Renal pelvis (tissue), 12 donors: ENCODE measurements at places on chromosomes 5 and 9. TPM values are rescaled to one million over a fixed set of nuclear protein-coding genes. Genes with fewer than 3 reads are reported as not detected.

DNA sequence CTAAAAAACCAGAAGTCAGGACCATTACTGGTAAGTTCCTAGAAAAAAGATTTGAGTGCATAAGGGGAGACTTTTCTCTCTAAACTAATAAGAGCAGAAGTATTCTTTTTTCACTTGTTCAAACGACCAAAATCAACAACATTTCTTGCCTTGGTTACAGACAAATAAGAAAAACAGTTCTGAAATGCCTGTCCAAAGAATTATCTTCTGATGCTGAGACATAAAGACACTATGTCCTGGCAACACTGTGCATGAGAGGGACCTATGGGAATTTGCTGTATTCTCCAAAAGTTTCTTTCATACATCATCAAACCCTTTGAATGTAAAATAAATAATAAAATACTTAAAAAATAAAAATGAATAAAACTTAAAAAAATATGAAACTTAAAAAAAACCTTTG is 50.4 kb downstream of the ZNF474 start:
- DNase-seq = no peak

DNA sequence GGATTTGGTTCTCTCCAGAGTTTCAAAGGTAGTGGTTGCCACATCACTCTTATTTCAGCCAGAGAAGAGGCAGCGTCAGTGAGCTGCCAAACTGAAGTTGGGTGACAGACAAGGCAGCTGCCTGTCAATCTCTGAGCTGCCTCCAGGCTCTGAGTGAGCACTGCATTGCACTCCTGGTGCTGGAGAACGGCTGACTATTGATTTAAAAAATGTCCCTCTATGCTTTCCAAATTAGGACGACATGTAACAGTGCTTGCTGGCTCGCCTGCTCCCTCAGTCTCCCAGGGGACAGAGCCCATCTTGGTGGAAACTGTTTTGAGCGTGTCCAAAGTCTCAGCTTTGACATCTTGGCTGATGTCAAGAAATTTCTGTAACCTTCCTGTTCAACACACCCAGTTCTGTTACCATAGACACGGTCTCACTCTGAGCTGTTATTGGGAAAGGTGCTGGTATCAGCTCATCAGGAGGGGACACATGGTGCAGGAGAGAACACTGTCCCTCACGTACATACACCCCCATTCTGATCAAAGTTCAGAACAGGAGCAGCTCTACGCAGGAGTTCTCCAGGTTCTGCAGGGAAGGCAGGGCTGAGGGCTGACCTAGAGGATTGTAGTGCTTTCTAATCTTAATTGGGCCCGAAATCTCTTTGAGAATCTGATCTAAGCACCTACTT is 15.7 kb downstream of the PCDH12 start:
- DNase-seq = no peak

DNA sequence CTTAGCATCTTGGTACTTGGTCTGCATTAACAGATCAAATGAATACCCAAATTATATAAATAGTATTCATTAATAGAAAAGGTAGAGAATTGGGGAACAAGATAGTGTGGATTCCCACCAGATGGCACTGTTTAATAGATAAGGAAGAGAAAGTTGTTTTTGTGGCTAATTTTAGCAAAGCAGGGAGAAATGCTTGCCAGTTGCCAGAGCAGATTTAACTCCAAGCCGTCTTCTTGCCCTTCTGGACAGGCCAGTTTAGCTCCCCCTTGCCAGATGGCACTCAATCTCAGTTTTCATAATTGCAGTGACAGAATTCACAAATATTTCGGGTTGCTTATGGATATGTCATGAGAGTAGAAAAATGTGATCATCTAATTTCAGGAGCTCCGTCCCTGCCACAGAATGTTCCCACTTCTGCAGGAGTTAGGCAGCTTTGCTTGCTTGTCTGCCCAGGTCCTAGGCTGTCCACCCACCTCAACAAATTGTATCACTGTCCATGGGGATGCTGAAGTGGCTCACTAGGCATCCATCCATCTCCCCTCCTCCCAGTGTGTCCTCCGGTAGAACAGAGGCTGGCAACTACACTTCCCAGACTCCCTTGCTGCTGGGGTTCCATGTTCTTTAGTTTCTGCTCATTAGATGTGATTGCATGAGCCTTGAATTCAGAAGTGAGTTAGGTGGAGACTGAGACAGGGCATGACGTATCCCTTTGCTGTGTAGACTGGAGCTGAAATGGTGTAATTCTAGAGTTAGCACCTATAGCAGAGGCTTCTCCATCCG is 11.8 kb upstream of the HEXB start:
- no peak for DNase-seq

DNA sequence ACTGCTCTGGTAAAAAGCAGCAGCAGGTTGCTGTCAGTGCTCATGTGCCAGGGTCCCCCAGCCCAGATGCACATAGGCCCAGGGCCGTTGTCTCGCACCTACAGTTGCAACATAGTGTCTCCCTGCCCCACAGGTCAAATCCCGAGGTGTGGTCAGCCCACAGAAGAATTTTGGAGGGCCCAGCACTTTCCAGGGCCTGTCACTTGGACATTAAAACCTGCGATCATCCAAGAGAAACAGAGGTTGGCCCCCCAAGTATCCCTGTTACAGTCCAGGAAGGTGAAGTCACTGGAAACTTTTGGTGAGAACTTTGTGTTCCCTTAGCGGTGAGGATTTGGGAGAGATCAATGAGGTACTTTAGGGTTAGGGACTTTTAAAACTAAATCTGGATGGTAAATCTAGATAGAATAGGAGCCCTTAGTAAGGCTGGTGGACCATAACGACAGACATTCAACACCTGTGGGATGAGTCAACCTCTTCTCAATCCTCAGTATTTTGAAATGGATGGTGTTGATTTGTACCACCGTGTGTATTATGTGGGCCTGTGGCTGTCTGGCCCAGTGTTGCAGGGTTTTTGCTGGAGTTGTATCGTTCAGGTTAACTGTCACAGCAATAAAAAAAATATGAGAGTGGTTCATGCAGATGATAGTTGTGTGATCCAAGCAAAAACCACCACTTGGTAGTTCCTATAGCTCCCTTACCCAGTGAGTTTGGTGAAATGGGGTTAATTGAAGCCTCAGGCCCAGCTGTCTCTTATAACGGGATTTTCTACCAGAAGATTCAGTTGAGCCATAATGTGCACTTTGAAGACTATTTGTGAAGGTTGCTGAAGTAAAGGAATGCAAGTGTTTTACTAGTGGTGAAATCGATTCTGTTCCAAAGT is 19.2 kb downstream of the OR2S2 start:
- DNase-seq = no peak

DNA sequence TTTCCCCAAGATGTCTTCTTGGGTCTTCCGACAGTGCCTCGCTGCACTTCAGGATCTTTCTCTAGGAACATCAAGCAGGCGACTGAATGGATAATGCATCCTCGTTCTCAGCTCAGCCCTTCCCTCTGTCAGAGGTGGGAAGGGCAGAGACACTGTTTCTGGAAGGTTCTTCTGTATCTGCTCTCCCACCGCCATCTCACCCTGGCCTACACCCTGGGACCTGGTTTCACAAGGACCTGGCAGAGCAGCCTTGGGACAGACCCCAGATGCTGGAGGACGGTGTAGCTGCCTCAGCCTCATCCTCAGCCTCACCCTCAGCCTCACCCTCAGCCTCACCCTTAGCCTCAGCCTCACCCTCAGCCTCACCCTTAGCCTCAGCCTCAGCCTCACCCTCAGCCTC is 18.5 kb downstream of the MRPL36 start:
- DNase-seq = no peak

- DNase-seq = no peak
These were observed 617.0 kb downstream of the RAB3C start for GRCh38 chr5:59199868-59200267.

DNA sequence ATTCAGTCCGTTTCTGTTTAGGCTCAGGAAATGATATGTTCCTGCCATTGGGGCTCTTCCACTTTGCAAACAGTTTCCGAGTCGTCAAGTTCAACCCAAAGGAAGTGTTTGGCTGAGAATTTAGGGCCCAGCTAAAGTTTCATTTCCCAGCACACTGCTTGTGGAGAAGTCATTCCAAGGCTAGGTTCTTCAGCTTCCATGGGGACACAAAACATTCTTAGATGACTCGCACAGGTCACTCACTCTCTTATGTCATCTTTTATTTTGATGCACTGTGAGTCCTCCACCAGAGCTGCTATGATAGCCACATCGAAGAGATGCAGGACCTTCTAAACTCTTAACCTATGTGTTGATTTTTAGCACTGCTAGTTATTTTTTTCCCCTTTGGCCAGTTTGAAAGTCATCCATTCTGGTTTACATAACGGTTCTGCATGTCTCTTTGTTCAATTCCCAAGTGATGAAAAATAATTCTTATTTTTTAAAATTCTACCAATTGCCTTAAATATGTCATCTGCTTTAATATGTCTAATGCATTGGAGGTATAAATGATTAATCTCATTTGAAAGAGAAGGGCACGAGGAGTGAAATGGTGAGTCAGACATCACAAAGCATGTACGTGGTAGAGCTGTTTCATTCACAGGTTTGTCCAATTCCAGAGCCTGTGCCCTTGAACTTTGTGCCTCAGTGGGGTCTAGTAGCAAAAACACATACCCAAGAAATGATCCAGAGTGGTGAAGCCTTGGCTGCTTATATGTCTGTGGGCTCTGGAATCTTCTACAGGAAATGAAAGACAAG is 84.3 kb downstream of the ZNF462 start:
- DNase-seq = no peak

DNA sequence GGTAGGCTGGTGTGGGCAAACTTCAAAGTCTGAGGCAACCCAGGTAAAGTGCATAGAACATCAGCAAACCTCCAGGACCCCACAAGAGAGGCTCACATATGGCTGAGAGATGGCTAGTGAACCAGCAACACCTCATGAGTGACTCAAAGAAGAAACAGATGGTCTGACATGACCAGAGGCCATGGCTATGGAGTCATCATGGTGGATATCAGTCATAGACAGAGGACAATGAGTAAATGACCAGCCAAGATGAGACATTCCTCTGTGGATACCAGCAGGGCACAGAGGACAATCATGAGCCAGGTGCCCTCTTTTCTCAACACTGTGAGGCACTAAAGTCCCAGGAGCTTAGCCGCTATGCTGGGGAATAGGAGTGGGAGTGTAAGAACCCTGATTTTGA is 180.8 kb downstream of the RASEF start:
- DNase-seq = no peak

The ARHGAP26 gene
- polyA plus RNA-seq = 14.4 TPM

The PHF24 gene
- polyA plus RNA-seq = 0.40 TPM

The BTNL8 gene
- 1.1 TPM for polyA plus RNA-seq
